ENCODE measurements at places on chromosomes 13 and 19.
A peak's percentile ranks its signal among the peaks of the same experiment; 100 is the strongest.

GRCh38 chr13:96769874-96770273 is 224.4 kb downstream of the OXGR1 start:
- DNase-seq, result no peak

DNA sequence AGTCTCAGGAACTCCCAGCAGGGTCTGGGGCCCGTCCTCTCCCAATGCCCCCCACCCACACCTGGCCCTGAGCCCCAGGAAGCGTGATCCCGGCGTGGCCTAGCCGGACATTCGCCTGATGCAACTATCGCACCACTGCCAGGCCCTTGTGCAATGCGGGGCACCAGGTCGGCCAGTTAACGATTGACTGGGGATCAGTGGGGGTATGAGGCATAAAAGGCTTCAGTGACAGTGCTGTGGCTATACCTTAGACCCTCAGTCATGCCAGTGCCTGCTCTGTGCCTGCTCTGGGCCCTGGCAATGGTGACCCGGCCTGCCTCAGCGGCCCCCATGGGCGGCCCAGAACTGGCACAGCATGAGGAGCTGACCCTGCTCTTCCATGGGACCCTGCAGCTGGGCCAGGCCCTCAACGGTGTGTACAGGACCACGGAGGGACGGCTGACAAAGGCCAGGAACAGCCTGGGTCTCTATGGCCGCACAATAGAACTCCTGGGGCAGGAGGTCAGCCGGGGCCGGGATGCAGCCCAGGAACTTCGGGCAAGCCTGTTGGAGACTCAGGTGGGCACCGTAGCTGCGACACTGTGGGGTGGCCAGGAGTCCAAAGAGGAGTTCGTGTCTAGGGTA is at the start of gene ANGPTL8:
TSS of gene ANGPTL8 (plus strand) at position 243 of the 624 bp plus-strand sequence. CDS start at position 262, 19 bp downstream.
- DNase-seq, result no peak

GRCh38 chr19:29796173-29796573 is 15.6 kb upstream of the CCNE1 start:
- no peak for DNase-seq

GRCh38 chr13:113491418-113491883 is 940 bp upstream of the DCUN1D2 start:
- DNase-seq, result peak; percentile 50

- no peak for DNase-seq
Measured at GRCh38 chr13:44128552-44129001, 245.0 kb upstream of the SERP2 start.

DNA sequence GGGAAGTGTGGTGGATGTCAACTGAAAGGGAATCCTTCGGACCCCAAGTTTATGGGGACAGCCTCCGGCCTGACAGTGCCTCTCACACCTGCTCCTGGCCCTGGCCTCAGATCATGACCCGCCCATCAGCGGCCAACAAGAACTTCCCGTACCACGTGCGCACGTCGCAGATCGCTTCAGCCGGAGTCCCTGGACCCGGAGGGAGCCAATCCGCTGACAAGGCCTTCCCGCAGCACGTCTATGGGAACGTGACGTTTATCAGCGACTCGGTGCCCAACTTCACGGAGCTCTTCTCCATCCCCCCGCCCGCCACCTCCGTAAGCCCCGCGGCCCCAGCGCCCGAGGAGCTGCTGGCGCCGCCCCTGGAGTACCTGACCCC is 2.0 kb upstream of the MEGF8 start:
- no peak for DNase-seq

DNA sequence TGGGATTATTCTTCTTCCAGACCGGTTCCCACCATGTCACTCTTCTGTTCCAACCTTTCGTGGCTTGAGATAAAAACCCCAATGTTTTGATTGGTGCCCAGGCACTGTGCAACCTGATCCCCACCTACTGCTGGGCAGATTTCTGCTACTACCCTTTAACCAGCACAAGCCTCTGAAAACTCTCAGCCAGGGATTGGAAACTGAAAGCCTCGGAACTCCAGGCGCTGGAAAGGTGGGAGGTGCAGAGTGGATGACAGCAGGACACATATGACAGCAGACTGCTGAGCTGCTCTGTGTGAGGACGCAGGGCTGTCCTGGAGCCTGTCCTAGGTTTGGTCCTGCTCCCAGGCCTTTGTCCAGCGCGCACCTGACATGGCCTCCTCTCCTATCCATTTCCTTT is 68.5 kb upstream of the GTF3A start:
- peak; percentile 27 for DNase-seq

DNA sequence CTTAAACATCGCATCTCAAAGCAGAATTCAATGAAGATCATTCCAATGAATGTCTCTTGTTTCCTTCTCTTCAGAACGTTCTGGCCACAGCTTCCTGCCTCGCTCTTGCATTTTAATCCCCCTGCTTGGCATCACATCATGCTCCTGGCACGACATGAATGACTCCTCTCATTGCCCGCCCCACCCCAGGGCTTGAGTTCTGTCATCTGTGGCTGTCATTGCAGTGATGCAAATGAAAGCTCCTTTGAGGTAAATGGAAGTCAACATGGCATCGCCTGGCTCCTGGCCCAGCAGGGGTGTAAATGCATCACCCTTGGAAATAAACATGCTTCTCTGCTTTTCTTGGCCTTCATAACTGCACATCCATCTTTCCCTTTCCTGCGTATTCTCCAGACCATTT is 48.6 kb downstream of the SCEL start:
- DNase-seq, result no peak

GRCh38 chr13:89988206-89988605 is 1359.3 kb upstream of the MIR17HG start:
- no peak for DNase-seq

DNA sequence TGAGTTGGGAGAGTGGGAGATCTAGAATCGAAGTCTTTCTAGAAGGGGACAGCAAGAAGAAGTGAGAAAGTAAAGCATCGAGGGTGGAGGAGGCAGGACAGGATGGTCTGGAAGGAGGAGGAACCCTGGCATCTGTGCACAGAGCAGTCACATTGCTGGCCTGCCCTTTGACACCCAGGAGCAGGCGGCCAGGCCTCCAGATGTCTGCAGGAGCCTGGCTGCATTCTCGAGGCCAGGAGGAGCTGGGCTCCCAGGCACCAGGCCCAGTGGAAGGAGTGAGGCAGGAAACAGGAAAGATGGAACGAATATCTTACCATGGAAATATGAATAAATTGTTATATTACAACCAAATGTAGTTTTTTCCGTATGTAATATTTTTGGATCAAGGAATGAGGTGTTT is 27.7 kb upstream of the ARGLU1 start:
- DNase-seq, result no peak

GRCh38 chr13:112226320-112227002 is 149.7 kb upstream of the SPACA7 start:
- DNase-seq, result no peak

DNA sequence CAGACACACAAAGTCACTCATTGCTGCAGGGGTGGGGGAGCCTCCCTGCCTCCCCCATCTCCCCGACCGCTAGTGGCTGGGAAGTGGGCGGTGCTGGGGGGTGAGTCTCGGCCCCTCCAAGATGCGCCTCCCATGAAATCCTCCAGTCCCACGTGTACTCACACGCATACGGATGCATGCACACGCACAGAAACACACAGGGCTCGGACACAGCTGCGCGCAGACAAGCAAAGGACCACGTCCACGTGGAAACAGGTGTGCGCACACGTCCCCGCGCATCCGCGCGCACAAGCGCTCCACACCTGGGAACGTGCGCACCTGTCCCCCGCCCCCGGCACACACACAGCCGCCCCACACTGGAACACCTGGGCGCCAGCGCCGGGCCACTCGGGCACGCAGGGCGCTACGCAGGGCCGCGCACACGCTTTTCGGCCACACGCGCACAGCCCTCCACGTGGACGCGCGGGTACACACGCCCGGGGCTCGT is 687 bp downstream of the MATK start:
- DNase-seq, result peak; percentile 42

- no peak for DNase-seq
Measured at GRCh38 chr19:16184665-16185122, 516 bp upstream of the FAM32A start.

GRCh38 chr19:31334101-31334848 is 15.0 kb downstream of the TSHZ3 start:
- no peak for DNase-seq

DNA sequence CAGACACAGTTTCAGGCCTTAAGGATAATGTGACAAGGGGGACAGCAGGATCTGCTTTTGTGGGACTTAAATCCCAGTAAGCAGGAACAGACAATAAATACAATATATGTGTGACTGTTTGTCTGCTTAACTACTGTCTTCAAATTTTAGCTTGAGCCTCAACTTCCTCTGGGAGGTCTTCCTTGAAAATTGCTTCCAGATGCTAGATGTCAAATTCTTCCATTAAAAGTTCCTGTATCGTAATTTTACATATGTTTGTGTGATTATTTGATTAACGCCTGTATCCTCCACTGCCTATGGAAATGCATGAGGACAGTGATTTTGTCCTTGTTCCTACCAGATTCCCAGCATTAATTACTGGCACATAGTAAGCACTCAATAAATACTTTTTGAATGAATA is 385.5 kb downstream of the NDFIP2 start:
- no peak for DNase-seq

DNA sequence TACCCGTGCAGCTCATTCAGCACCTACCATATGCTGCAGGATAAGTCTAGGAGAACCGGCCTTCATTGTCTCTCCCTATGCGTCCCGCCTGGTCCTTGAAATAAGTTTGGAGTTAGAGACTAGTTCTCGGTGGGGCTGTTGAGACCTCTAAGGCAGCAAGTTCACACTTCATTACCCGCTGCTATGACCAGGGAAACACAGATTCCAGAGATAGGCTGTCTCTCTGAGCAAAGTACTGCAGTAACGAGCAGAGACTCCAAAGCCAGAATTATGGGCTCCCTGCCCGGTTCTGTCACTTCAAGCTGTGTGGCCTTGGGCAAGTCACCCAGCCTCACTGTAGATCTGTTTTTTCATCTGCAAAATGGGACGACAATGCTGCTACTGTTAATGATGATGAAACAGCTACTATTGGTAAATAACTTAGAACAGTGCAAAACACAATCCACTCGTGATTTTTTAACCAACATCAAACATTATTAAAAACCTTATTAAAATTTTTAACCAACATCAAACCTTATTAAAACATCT is 184.1 kb downstream of the USP12 start:
- no peak for DNase-seq

- no peak for DNase-seq
Measured at GRCh38 chr19:28468701-28469459, 744.1 kb downstream of the UQCRFS1 start.

DNA sequence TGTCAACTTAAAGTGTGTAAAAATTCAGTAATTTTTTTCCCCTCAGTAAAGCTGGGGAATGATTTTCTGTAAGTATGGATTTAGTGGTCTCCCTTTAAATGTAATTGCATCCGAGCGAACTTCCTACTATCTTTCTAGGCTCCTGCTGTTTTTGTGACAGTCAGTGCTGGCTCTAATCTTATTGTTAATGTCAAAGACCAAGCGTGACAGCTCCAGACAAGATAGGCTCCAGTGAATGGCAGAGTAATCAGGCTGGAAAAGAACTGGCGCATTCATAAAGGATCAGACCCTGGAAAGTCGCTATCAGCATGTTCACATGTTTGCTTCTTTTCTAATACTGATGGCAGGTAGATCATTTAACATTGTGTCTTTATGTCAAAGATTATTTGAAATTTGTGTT is 908.0 kb upstream of the ATXN8OS start:
- peak; percentile 97 for DNase-seq

DNA sequence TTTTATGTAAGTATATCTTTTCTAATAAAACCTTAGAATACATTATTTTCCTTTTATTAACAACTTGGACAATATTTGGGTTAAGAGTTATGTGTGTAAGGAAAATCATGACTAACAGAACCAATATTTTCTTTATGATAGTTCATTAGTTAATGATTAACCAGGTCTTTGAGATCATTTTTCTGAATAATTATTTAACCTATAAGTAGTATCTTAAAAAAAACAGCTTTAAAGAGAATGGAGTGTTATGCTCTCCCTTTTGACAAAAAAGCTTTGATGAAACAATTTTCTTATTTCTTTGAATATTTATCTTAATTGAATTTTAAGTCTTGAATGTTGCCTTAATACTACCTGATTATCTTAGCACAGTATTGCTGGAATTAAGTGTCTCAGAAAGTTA is 3.8 kb downstream of the SLAIN1 start:
- DNase-seq, result no peak

DNA sequence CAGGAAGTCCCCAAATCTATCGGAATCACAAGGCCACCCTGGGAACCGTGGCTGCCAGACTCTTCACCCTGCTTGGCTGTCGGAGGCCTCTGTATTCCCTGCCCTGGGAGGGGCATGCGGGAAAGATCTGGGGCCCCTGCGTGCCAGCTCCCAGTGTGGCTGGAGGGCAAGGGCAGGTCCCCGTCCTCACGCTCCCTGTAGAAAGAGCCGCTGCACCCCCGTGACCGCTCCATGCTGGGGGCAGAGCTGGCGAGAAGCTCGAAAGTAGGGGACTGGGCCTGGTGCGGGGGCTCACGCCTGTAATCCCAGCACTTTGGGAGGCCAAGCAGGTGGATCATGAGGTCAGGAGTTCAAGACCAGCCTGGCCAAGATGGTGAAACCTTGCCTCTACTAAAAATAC is 208.4 kb upstream of the SOX1 start:
- no peak for DNase-seq

GRCh38 chr13:42649831-42650230 is 75.9 kb downstream of the TNFSF11 start:
- DNase-seq, result peak; percentile 92

- DNase-seq, result no peak
Measured at GRCh38 chr13:50955798-50956197, 46.2 kb downstream of the RNASEH2B start.

- DNase-seq, result no peak
Measured at GRCh38 chr19:33306853-33307792, 4.8 kb upstream of the CEBPA start.

DNA sequence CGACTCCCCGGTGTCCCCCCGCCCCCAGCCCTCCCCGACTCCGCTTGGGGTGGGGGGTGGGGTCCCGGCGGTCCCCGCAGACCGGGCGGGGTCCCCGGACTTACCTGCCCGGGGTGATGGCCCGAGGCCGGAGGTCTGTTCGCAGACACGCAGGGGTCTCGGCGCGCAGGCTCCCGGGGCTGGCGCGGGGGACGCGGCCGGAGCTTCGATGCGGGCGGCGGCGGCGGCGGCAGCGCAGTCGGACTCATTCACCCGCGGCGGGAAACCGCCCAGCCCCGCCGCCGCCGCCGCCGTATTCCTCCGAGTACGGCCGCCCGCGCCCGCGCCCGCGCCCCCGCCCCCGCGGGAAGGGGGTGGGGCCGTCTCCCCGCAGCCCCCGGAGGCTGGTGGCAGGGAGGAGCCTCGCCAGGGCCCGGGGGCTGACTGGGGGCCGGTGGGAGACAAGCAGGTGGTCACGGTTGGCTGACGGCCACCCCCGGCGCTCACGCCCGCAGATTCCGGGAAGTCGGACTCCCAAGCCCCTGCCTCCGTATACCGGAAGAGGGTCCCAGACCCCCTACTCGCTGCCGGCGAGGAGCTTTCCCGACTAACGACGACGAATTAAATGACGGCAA is at the start of gene C2CD4C:
TSS of gene C2CD4C (minus strand) at position 246 of the 614 bp plus-strand sequence. CDS start 786 bp downstream, outside the sequence.
- peak; percentile 36 for DNase-seq

- DNase-seq, result peak; percentile 97
Measured at GRCh38 chr19:39038098-39038497, 5.7 kb upstream of the FBXO27 start.

Measured in NCI-H82 (cell line).